ENCODE measurements at places on chromosomes 5 and 9.

DNA sequence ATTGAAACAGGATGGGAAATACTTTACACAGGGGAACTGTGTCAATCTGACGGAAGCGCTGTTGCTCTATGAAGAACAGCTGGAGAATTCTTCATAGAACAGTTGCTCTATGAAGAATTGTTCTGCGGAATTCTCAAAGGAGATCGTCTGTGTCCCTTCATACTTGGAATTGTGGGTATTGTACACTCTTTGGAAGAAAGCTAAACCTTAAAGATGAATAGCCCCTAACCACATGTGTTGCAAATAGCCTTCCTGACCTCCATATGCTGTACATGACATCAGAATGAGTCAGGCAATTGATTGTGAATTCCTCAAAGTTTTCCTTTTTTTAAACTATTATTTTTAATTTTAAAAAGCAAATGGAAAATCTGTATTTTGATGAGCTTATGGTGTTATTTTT lies 15.6 kb downstream of the NIM1K start:
- no peak for DNase-seq

GRCh38 chr9:135279385-135279784 lies 191.9 kb downstream of the OLFM1 start:
- DNase-seq: no peak

GRCh38 chr9:129752900-129753729 lies at the start of gene PTGES:
Gene PTGES (minus strand): TSS chr9:129753042. CDS start chr9:129753012, 30 bp downstream.
- DNase-seq: peak; percentile 47

DNA sequence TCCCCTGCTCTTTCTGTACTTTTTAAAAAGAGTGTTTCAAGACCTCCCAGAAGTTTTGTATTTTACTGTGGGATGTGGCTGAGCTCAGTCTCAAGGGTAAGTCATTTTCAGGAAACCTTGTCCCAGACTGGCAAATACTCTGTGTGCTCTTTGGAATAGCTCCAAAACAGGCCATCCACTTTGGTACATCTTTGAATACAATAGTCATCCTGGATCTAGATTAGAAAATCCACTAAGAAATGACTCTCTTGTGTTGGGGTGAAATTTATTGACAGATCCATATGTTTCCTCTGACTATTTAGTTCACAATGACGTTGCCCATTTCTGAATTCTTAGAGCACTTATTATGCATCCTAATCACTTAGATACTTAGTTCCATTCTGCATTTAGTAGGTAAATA lies 95.2 kb downstream of the PLCXD3 start:
- DNase-seq: no peak

- no peak for DNase-seq
Measured at GRCh38 chr9:123832858-123833650, 96.9 kb downstream of the DENND1A start.

Measured in heart right ventricle (tissue), 16 donors.